Testis (tissue), 5 donors: ENCODE measurements at places on chromosomes 5 and 9. TPM values are rescaled to one million over a fixed set of nuclear protein-coding genes. Genes with fewer than 3 reads are reported as not detected.

DNA sequence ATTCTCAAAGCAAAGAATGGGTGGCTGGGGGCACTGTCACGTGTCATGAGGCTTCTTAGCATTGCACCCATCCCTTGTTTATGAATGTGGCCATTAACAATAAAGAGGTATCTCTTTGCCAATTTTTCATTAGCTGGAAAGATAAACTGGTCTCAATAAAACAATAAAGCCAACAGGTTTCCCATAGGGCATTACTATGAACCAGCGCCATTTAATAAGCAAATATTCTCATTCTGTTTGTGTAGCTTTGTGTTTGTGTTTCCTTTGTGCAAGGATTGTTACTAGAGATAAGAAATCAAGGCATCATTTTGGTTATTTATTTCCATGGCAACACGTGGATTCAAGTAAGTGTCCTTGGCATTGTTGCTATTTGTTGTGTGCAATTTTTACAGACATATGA, 37.6 kb upstream of the CAST start:
- DNase-seq = no peak

DNA sequence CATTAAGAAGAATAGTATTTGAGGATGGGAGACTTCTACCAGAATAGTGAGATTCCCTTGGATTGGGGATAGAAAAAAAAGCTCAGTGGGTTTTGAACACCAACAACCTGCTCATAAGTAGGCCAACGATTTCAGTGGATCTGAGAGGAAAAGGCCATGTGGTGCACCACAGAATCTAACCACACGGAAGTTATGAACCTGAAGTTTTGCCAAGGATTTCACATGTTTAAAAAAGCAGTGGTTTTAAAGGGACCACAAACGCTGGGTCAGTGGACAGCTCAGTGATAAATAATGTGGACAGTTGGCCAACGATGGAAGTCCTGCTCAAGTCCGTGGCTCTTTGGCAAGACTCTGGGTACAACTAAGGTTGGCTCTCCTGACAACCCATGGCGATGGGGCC, 107.2 kb upstream of the TXNDC8 start:
- DNase-seq = no peak

DNA sequence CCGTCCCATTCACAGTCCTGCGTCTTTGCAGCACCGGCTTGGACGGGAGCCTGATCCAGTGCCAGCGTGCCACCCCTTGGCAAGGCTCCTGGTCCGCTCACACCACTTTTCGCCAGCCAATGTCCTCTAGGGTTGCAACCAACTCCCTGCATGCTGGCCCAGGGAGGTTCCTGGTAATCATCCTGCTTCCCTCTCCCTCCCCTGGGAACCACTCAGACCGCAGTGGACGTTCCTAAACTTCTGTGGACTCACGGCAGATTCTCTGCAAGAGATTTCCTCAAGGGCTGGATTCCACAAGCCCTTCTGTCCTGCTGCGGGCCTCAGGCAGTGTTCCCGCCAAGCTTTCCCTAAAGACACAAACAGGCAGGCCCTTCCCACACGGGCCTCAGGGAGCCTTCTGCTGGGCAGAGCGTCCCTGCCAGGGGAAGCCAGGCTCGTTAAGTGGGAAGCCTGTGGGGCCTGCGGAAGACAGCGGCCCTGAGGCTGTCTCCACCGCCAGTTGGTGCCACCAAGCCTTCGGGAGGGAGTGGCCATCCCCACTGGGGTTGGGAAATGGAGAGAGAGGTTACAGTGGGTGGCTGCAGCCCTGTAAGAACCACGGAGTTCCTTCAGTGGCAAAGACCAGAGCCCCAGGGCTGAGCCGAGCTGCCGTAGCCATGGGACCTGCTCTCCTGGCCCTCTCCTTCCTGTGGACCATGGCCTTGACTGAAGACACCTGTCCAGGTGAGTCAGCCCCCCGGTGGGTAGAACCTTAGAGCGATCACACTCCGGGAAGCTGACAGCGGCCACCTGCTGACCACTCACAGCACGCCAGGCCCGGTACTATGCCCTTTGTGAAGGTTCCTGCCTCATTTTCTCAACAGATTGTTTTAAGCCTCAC, 16.4 kb upstream of the FCN2 start:
- DNase-seq = peak; percentile 56

DNA sequence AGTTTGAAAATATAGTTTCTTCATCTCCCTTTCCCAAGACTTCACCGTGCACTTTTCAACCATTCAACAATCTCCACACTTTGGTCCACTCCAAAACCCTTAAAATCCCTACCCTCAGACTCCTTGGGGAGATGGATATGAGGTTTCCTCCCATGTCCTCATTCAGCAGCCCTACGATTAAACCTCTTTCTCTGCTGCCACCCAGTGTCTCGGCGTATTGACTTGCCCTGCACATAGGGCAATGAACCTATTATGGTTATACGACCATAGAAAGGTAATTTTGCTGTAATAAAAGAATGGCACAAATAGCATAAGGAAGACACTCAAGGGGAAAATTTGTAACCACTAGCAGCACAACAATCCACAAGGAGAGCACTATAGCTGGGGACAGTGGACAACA, 803.5 kb downstream of the TLE1 start:
- DNase-seq = peak; percentile 56

DNA sequence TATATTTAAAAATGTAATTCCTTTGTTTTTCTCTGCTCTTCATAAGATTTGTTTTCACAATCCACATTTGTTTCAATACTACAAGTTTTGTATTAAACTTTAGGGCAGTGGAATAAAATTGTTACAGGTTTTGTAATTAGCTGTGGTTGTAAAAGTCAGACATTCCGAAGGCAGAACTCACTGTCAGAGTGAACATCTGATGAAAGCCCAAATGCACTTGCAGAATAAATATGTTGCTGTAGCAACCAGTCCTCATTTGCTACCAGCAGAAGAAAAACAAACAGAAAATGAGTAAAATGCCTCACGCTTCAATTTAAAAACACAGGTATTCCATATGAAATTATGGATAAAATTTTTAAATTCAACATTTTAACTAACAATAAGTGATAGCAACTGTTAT, 740.1 kb upstream of the FAM174A start:
- no peak for DNase-seq

DNA sequence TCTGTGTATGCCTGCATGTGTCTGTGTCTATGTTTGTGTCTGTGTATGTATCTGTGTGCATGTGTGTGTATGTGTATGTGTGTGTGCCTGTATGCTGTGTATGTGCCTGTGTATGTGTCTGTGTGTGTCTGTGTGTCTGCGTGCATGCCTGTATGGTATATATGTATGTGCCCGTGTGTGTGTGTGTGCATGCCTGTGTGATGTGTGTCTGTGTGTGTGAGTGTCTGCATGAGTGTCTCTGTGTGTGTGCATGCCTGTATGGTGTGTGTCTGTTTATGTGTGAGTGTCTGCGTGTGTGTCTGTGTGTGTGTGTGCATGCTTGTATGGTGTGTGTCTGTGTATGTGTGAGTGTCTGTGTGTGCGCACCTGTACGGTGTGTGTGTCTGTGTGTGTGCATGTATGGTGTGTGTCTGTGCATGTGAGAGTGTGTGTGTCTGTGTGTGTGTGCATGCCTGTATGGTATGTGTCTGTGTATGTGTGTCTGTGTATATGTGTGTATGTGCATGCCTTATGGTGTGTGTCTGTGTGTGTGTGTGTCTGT, 137.1 kb upstream of the IRX2 start:
- no peak for DNase-seq

- DNase-seq = peak; percentile 16
Observed at GRCh38 chr9:69805962-69806515, 14.6 kb upstream of the CFAP95 start.

- DNase-seq = no peak
Observed at GRCh38 chr9:38694676-38695075, 25.3 kb downstream of the FAM240B start.

DNA sequence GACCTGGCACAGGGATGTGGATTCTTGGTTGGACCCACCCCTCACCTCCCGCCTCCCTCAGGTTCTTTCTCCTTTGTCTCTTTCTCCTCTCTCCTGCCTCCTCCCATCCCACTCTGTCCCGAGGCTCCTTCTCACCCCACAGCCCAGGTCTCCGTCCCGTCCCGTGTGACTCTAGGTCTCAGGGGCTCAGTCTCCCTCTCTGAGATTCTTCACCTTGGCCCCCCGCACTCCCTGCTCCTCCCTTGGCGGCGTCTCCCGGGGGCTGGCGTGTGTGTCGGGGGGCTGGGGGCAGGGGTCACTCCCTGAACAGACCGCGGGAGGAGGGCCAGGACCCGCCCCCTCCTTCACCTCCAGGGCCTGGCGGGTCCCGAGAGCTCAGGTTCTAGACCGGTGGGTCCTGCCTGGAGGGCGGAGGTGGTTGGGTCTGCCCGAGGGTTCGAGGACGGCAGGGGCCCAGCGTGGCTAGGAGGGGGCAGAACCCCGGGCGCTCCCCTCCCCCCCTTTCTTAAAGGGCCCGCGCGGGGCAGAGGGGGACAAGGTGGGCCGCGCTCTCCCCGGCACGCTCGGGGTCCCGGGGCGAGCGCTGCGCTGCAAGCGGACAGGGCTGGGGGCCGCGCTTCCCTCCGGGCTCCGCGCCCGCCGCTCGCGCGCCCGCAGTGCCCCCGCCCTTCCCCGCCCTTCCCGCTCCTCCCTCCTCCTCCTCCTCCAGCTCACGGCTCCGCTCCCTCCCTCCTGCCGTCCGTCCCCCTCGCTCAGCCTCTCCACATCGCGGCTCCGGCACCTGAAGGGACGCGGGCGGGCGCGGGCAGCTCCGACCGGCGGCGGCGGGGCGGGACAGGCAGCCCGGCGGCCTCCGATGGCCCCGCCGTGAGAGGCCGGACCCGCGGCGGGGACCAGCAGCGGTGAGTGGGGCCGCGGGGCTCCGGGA, at the start of gene PSD2:
PSD2 (plus strand) TSS at position 735 of the 928 bp plus-strand sequence. CDS start 13,633 bp downstream, outside the sequence.
- peak; percentile 42 for DNase-seq

GRCh38 chr9:4297786-4298254, 2.0 kb downstream of the GLIS3 start:
- peak; percentile 77 for DNase-seq

- peak; percentile 18 for DNase-seq
Observed at GRCh38 chr9:93299418-93300174, 115.7 kb downstream of the WNK2 start.

GRCh38 chr9:137461663-137462395, 2.7 kb upstream of the NSMF start:
- DNase-seq = peak; percentile 67

GRCh38 chr5:138874771-138875551, at the start of gene LRRTM2:
TSS of gene LRRTM2 (minus strand) at chr5:138875335. CDS start at chr5:138874911, 424 bp downstream.
- DNase-seq = no peak

- DNase-seq = no peak
Observed at GRCh38 chr5:93721071-93721470, 20.3 kb downstream of the POU5F2 start.

- no peak for DNase-seq
Observed at GRCh38 chr5:90421136-90421535, 11.6 kb upstream of the CETN3 start.

The OLFM1 gene
- total RNA-seq = 13.9 TPM

The PRLR gene
- total RNA-seq = 6.3 TPM

The MARCOL gene
- not detected for total RNA-seq

The CDH10 gene
- 1.4 TPM for total RNA-seq

The LVRN gene
- 6.1 TPM for total RNA-seq

The TEX53 gene
- 13.4 TPM for total RNA-seq
